Activated naive CD8-positive, alpha-beta T cell treated with anti-CD3 and anti-CD28 coated beads for 36 hours (primary cell): ENCODE measurements at places on chromosomes 16 and 17. TPM values are rescaled to one million over a fixed set of nuclear protein-coding genes. Genes with fewer than 3 reads are reported as not detected.

TSPAN10 gene
- 0.19 TPM for total RNA-seq

SRCAP gene
- 66.1 TPM for total RNA-seq

KRT28 gene
- total RNA-seq, result not detected

ATF7IP2 gene
- 20.3 TPM for total RNA-seq

CDK5R1 gene
- total RNA-seq, result 9.9 TPM

MYH2 gene
- total RNA-seq, result not detected

BTBD17 gene
- not detected for total RNA-seq

ITGAD gene
- not detected for total RNA-seq

DPEP2 gene
- total RNA-seq, result 1.8 TPM

PDE6G gene
- total RNA-seq, result 8.6 TPM

CCL13 gene
- total RNA-seq, result not detected

NARF gene
- 51.3 TPM for total RNA-seq

RTN4RL1 gene
- 0.64 TPM for total RNA-seq

TMEM101 gene
- total RNA-seq, result 26.9 TPM

PRDM7 gene
- not detected for total RNA-seq

NEK8 gene
- total RNA-seq, result 4.8 TPM

G6PC1 gene
- total RNA-seq, result not detected

RNF40 gene
- 95.2 TPM for total RNA-seq

CTRL gene
- 6.8 TPM for total RNA-seq

SHISA9 gene
- total RNA-seq, result not detected

EPX gene
- not detected for total RNA-seq

TEKT5 gene
- not detected for total RNA-seq

TBC1D3E gene
- not detected for total RNA-seq

FZD2 gene
- not detected for total RNA-seq

WSCD1 gene
- 0.20 TPM for total RNA-seq

TEX14 gene
- 0.14 TPM for total RNA-seq

MYH13 gene
- not detected for total RNA-seq

RNF43 gene
- 0.48 TPM for total RNA-seq

TBX2 gene
- total RNA-seq, result not detected

PPP1R27 gene
- not detected for total RNA-seq

RABEP1 gene
- total RNA-seq, result 61.1 TPM

EFNB3 gene
- total RNA-seq, result not detected

OTOP3 gene
- not detected for total RNA-seq

NPIPB6 gene
- total RNA-seq, result not detected

DNAI2 gene
- total RNA-seq, result not detected

LLGL2 gene
- 4.8 TPM for total RNA-seq

NAGS gene
- total RNA-seq, result 1.1 TPM

TEKT1 gene
- not detected for total RNA-seq

FADS6 gene
- total RNA-seq, result not detected

HBA1 gene
- total RNA-seq, result not detected

WNK4 gene
- 0.26 TPM for total RNA-seq

NUDT21 gene
- 319 TPM for total RNA-seq

CCL18 gene
- not detected for total RNA-seq

CPHXL gene
- not detected for total RNA-seq

SLFN12L gene
- 32.6 TPM for total RNA-seq

NPIPB9 gene
- 1.6 TPM for total RNA-seq

CRHR1 gene
- not detected for total RNA-seq

STAC2 gene
- 0.14 TPM for total RNA-seq

MT1G gene
- 35.8 TPM for total RNA-seq

ZG16 gene
- not detected for total RNA-seq

ABCA6 gene
- total RNA-seq, result 0.23 TPM

CACNG5 gene
- not detected for total RNA-seq

GUCY2D gene
- not detected for total RNA-seq

TBX6 gene
- 0.74 TPM for total RNA-seq

GAS2L2 gene
- 0.43 TPM for total RNA-seq

PRAC2 gene
- total RNA-seq, result not detected

TBC1D28 gene
- total RNA-seq, result not detected

DOC2B gene
- 0.08 TPM for total RNA-seq

CCL7 gene
- not detected for total RNA-seq
